ENCODE measurements at places on chromosomes 1 and 21.

GRCh38 chr1:2597441-2598328, 11.1 kb downstream of the PRXL2B start:
- DNase-seq, result no peak

DNA sequence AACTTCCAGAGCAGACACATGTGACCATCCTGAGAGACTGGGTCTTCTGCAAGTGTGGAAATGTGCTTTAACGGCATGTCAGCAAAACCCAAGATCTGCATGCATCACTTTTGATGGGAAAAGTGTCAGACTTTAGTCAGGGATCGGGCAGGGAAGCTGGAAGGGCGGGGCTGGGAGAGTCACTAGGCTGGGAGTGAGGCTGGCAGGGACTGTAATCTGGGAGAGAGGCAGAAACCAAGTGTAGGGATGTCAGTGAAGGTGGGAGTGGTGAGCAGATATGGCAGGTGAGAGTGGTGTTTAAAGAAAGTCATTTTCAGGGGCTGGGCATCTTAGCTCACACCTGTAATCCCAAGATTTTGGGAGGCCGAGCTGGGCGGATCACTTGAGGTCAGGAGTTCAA, 11.3 kb downstream of the CDA start:
- DNase-seq, result no peak

GRCh38 chr21:17441370-17441769, 71.5 kb upstream of the CXADR start:
- no peak for DNase-seq

DNA sequence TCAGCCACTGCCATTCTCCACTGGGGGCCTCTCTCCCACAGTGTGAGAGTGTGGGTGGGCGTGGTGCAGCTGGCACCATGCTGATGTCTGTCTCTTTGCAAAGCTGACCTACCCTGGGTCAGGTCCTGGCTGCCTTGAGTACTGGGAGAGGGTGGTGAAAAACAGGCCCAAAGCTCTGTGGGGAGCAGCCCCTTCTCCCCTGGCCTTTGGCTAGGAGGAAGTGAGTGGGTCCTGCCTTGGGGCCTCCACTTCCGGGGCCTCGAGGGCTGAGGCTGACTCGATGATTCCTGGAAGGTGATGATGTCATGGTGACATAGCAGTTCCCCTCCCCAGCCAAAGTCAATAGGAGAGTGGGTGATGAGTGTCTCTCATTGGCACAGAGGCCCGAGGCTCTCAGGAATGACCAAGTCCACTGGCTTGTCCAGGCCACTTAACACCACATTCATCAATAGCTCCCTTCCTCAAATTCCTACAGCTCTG, 53.0 kb downstream of the IER5 start:
- no peak for DNase-seq

GRCh38 chr1:17597651-17598050, 58.2 kb downstream of the ARHGEF10L start:
- no peak for DNase-seq

DNA sequence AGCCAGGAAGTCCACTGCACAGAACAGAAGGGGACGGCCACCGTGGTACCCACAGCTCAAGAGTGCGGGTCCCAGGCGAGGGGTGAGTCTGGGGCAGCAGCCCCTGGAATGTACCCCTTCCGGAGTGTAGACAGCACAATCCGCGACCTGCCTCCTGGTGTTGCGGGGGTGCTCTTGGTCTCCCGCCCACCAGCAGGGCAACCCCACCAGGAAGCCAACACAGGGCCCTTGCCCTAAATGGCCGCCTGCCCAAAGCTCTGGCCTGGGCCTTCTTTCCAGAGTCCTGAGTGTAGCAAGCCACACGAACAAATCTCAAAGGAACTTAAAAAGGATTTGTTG, 1.1 kb upstream of the SLC19A1 start:
- DNase-seq, result no peak

DNA sequence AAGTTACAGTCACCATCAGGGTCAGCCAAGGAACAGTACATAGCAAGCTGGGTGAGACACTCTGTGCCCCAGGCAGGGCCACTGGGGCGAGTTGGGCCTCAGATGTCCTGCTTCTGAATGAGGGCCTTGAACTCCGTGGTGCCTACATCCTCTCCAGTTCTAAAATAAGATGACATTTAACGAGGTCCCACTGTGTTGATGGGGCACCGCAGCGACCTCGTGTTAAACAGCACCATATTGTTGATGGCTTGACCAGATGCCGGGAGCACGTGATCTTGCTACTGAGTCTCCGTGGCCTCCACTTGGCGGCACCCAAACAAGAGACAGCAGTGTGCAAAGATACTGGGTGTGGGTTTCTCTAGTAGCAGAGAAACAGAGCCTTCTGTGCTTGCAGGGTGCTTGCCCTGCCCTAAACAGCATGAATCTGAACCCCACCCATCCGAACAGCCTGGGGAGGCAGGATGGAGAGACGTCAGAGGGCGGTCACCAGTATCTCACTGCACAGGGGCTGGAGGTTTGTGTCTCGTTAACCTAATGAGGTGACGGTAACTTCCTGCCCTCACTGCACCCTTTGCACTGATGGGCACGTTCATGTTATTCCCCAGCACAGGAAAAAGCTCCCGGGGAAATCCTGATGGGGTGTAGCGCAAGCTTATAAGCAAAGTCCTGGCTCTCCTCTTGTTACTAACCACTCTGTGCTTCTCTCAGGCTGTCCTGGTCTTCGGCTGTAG, 324.4 kb downstream of the AJAP1 start:
- no peak for DNase-seq

- no peak for DNase-seq
Measured at GRCh38 chr1:160625725-160626498, 20.9 kb downstream of the SLAMF1 start.

GRCh38 chr1:47769295-47769694, 227.9 kb downstream of the TRABD2B start:
- no peak for DNase-seq
